ENCODE measurements at places on chromosomes 4 and X.
A peak's percentile ranks its signal among the peaks of the same experiment; 100 is the strongest.

DNA sequence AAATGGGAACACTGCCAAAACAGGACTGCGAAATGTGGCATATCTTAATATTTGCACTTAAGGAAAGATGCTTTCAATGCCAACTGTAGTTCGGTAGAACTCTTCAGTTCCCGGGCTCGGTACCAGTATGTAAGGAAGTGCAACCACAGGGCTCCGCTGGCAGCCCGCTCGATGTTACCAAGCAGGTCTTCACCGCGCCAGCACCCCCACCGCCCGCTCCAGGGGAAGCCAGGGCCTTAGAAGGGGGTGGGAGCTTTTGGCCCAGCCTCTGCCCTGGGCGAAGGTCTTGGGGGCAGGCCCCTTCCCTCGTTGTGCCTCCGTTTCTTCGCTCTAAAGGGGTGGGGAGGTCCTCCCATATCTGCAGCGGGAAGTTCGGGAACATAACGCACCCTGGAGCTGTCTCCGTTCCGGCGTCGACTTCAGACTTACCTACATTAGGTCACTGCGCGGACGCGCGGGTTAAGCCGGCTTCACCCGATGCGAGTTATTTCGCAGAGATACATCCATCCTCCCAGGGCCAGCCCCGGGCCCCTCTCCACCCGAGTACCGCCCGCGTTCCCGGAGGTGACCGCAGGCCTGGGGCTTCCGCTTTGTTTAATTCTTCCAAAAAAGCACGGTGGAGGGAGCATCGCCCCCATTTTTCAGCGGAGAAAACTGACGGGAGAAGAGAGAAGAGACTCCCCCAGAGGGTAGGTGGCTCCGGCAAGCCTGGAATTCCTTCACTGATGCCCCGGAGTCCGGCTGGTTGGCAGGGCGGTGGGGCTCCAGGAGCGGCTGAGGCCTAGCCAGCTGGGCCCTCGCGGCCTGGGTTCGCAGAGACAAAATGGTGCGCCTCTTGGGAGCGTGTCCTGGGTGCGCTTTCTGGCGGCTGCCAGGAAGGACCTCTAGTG is 1.0 kb upstream of the HMX1 start:
- DNase-seq, result no peak

- no peak for DNase-seq
Measured at GRCh38 chrX:154057791-154058190, 38.1 kb upstream of the IRAK1 start.

DNA sequence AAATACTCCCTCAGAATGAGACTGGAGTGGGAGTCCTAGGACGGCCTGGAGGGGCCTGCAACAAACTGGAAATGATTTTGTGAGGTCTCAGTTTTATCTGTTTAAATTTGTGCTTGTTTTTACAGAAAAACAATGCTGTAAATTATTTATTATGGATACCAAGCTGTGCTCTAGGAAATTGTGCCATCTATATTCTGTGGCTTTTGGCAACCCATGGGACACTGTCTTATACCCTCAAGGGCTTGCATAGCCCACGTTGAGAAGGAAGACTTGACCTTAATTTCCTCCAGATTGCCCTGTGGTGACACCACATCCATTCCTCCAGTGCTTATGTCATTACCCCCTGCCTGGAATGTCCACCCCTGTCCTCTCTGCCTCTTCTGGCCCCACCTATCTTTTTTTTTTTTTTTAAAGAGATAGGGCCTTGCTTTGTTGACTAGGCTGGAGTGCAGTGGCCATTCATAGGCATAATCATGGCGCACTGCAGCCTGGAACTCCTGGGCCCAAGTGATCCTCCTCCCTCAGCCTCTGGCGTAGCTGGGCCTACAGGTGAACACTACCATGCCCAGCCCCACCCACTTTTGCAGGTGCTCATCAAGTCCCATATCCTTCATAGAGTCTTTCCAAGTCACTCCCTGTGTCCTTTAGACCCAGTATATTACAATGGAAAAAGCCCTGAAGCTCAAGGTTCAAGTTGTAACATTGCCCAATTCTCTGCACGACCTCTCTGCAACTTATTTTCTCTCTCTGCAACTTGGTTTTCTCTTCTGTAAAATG is 77.4 kb downstream of the HPRT1 start:
- no peak for DNase-seq

DNA sequence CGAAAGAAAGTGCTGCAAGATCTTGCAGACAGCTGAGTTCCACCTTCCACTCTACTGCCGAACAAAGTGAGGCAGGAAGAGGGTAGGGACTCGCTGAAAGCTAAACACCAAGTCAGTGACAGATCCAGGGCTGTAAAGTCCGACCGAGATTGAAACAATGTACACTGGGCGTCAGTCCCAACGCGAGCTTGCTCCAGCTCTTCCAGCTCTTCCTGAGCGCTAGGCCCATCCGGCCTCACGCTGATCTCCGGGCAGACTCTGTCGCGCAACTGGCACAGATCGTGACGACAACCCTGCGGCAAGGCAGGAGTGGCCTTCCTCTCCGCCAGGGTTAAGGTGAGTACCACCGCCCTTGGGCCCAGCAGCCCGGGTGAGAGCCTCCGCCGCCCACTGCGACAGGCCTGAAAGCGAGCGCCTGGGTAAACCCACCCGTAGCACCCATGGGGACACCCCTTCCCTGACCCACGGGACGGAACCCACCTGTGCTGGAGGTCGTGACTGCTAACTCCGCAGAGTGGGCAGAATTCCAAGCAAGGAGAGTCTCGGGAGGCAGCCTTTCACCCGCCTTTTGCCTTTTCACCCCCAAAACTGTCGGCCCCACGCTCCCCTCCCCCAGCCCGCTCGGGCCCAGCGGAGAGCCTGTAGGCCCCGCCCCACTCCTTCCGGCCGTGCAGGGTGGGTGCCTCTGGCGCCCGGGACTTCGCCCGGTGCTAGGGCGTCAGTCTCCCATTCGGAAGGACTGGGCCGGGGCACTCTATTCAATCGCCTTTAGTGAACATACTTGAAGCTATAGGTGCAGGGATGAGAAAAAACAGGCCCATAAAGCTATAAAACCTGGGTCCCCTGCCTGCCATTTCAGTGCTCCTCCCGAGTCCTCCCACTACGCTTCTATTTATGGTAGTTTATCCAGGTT is at the start of gene TMLHE:
TSS of gene TMLHE (minus strand) at position 641 of the 913 bp plus-strand sequence. CDS start 67,676 bp downstream, outside the sequence.
- peak; percentile 25 for DNase-seq

DNA sequence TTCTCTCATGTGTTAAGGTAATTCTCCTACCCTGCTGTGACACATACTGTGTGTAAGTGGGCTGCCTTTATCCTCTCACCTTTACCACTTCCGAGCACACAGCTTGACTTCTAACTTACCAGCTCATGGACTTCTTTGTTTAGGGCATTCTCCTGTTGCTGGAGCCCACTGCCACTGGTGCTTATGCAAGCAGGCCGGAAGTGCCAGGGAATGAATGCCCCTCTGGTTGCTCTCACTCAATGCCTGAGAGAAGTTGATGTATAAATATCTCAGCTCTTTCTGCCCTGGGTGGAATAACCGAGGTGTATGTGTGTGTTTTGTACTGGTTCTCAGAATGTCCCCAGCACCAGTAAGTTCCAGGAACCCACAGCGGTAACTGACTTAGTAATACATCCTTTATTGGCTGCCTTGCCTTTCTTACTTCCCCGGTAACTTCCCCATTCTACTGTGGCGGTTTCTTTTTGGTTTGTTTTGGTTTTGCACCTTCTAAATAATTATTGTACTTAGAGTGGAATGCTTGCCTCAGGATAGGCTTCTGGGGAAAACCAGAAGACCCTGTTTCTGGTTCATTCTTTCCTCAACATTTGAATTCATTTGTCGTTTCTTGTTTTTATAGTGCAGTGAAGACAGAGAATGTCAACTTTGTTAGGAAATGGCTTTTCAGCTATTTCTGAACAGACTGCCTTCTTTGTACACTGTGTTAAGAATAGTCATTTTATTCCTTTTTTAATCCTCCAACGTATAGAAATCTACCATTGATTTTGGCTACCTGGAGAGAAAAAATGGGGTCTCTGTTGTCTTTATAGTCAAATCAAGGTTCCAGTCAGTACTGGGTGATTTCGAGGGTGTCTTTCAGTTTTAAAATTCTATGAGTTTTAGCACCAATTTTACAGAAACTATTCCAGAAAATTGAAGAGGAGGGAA is 45.4 kb downstream of the CXorf58 start:
- DNase-seq, result peak; percentile 2

DNA sequence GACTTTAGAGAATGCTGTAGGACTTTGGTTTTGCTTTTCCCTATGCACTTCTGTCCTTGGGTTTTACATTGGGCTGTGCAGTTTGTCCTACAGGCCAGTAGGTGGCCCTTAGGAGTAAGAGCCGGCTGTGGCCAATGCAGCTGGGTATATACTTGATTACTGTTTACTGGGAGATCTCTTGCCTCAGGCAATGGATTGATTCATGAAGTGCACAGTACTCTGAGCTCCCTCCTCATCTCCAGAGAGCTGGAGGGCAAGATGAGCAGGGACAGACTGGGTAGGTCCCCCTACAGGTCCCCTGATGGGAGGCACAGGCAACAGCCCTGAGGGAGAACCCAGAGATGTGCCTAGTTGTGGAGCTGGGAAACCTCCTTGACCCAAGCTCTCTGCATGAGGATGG is 103.8 kb upstream of the QRFPR start:
- DNase-seq, result no peak

- no peak for DNase-seq
Measured at GRCh38 chr4:62288808-62289541, 1088.8 kb downstream of the ADGRL3 start.

DNA sequence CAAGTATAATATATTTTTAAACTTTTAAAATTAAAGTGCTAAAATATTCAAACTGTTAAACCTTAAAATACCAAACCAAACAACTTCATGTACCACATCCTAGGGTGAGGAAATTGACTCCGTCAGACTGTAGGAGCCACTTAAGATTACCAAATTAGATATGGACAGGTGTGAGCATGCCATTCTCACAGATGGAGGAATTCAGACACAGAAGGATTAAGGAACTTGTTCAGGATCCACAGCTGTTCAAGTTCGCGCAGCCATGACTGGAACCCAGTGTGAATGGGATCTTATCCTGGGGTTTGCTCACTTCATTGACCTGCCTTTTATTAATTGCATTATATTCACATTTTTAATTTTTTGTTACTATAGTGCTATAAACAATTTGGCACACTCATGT is 224.9 kb upstream of the PCDH7 start:
- no peak for DNase-seq

GRCh38 chr4:189660722-189661360 is 279.8 kb upstream of the FRG1 start:
- DNase-seq, result no peak

- DNase-seq, result no peak
Measured at GRCh38 chr4:177401658-177402273, 40.5 kb downstream of the AGA start.

DNA sequence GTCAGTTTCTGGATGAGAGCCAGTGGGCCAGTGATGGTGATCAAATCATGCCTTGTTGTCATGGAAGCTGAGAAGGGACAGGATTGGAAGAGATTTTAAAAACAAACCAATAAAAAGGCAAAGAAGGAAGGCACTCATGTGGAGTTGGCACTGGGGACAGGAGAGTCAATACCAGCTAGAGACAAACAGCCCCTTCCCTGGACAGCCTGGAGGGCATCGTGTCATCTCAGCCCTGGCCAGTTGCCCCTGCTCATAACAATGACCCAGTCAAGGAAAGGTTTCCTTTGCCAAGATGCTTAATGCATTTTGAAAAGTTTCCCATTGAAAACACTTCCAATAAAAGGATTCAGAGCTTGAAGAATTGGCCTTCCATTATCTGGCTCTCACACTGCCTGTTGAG is 55.5 kb downstream of the SCML1 start:
- DNase-seq, result no peak

DNA sequence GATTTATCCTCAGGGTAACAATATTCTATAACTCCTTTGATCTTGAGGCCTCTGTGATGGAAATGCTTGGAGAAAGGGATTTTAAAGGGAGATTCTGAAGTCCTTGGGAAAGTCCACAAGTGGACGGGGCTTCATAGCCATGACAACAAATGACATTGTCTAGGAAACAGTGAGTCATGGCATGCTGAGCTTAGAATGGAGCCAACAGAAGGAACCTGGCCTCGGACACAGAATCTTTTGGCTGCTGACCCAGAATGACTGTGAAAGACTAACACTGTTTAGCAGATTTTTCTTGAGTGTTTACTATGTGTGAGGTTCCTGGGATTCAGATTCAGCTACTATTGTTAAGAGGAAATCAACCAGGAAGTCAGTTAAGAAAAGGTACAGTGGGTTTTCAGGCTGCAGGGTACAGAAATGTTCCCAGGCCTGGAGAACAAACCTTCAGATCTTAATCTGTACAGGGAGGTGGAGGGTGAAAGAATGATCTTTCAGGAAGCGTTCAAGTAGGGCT is 18.1 kb upstream of the CXCL2 start:
- no peak for DNase-seq

GRCh38 chrX:71217298-71217697 is 5.7 kb upstream of the GJB1 start:
- no peak for DNase-seq

DNA sequence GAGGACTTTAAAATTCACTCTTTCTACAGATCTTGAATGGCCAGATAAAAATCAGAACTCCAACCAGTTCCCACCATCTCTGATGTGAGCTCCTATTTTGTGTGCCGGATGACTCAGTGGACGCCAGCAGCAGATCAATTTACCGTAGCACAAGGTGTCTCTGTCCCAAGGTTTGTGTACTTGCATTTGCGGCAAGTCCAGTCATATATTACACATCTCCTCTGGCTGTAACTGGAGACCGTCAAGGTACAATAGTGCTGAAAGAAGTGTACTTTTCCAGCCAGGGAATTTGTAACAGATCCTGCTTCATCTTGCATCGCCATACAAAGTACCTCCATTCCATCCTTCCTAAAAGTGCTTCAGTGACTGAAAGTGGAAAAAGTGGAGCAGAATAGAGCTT is 108.2 kb upstream of the SORBS2 start:
- DNase-seq, result no peak

GRCh38 chr4:25158817-25159216 is 1.4 kb downstream of the SEPSECS start:
- no peak for DNase-seq

DNA sequence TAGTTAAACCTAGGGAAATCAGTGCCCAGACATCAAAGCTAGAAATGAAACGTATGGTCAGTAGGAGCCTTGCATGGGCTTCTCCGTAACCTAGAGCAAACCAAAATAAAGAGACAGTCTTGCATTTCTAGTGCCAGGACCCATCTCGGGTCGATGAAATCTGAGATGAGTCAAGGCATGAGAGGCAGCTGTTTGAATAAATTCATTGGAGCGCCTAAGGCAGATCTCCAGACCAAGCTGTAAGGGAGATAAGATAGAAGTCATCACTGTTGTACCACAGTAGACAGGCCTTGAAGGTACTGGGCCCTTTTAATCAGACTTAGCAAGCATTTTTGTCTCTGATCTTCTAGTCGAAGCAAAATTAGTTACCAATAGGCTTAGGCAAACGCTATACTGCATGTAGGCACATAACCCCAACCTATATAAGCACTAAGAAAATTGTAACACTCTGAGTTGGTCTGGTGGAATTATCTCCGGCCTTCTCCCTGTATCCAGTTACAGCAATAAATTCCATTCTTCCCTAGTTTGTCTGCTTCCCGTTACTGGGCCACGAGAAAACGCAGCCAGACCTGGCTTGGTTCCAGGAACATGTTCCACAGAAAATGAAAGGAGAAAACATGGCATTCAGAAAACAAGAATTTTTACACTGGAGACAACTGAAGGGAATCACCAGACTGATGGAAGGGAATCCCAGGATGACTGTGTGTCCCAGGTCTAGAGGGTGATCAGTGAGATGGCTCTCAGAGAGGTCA is 21.1 kb upstream of the PAPSS1 start:
- DNase-seq, result no peak

Data from stimulated activated CD8-positive, alpha-beta memory T cell treated with anti-CD3 and anti-CD28 coated beads, Interleukin-7, amount 100 ng/mL, for 24 hours (primary cell).